ENCODE measurements at places on chromosomes 5 and 9.

DNA sequence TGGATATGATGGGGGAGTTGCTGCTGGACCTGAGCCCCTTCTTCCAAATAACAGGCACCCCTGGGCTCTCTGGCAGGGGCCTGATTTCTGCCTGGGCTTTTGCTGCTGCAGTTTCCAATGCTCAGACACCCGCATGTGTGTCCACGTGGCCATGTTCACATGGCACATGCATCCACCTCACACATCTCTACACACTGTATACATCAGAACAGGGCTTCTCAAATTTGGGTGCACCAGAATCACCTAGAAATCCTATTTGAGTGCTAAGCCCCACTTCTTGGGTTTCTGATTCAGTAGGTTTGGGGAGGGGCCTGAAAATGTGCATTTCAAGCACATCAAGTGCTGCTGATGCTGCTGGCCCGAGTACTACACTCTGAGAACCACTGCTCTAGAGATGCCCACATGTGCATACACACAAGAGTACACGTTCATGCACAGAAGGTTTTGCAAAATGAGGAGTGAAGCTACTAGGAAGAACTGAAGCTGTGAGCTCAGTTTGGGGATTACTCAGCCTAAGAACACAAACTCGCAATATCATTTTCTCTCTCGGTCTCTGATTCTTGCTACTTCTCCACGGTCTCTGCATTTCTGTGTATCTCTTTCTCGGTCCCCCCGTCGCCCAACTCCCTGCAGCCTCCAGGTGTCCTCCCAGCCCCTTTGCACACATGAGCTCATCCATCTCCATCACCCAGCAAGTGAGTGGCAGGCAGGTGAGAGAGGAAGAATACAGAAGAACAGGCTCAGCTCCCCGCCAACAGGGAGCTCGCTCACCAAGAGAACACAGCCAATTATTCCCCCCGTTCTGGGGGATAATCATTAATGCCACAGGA is 97.0 kb downstream of the PCDH1 start:
- DNase-seq = no peak
- no peaks in the 10 kb centered on the region for H3K36me3 ChIP-seq
- H3K27me3 ChIP-seq = peaks cover 12% of the 10 kb centered on the region

DNA sequence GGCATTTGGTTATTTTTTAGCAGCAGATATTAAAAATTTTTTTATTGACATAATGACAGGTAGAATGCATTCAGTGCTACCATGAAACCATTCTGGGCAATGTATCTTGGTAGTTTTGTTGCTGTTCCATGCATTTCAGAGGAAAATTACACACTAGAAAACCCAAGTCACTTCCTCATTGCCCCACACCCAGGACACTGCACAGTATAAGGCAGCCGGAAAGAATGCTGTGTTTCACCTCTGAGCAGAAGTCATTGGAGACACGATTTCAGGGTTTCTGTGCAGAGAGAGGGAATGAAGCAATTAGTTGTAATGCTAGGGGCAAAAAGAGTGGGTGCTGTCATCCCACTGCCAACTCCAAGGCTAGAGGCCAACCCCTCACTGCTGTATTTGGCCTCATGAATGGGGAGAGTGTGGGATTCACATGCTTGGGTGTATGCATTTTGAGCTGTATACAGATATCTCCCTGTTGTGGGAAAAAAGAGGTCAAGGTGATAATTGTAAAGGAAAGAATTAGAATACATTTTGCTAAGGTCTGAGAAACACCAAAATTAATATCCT is 290.5 kb downstream of the BNC2 start:
- no peaks in the 10 kb centered on the region for H3K27me3 ChIP-seq
- H3K4me3 ChIP-seq = no peak overlapping the region
- DNase-seq = no peak
- no peaks in the 10 kb centered on the region for H3K4me1 ChIP-seq

DNA sequence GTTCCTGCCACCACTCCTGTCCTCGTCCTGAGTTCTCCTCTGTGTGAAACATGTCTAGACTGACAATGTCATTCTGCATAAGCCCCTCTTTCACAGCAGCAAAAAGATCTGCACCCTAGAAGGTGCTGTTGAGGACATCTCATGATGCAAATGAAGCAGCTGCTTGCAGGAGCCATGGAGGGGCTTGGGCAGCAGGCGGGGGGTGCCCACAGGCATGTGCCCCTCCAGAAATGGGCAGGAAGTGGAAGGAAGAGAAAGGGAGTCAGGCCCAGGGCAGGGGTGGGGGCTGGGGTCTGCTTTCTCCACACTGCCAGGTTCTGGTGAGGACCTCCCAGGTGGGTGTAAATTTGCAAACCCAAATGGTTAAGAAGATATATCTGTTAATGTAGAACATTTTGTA is 54.5 kb upstream of the KCNMB1 start:
- no peaks in the 10 kb centered on the region for H3K36me3 ChIP-seq
- H3K27me3 ChIP-seq = no peaks in the 10 kb centered on the region
- no peaks in the 10 kb centered on the region for H3K4me1 ChIP-seq

DNA sequence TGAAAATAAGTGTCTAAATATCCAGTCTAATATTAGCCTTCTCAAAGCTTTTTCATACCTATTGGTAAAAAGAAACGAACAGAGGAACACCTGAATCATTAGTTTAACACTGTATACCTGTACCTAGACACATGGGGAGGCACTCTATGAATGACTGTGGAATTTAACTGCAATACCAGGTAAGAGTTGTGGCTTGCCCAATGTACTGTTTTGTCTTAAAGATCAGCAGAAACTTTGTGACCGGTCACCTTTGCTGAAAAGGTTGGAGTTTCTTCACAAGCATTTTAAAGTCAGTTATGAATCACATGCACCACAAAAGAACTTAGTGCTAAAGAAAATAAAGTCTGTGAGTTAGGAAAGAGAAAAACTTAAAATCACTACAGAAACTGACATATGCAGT is 2.4 kb downstream of the PGGT1B start:
- no peak for DNase-seq
- no peak overlapping the region for H3K27ac ChIP-seq
- no peaks in the 10 kb centered on the region for H3K27me3 ChIP-seq

DNA sequence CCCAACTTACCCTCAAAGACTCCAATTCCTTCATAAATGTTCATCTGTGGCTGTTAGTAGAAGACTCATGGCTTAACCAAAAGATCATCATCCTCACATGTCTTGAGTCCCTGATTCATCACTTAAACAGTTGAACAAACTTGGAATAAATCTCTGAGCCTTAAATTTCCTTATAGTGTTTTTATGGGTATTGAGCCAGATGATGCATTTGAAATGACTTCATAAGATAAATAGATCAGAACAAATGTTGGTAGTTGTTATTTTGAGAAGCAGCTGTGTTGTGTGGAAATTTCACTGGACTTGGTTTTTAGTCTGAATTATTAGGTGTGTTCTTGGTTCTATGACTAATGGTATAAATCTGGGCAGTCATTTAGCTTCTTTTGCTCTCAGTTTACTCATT is 236.2 kb downstream of the NNT start:
- no peak overlapping the region for H3K27ac ChIP-seq
- no peaks in the 10 kb centered on the region for H3K36me3 ChIP-seq
- no peaks in the 10 kb centered on the region for H3K27me3 ChIP-seq

GRCh38 chr9:95751520-95751790 is 124.0 kb upstream of the ERCC6L2 start:
- no peaks in the 10 kb centered on the region for H3K36me3 ChIP-seq
- H3K27me3 ChIP-seq = peaks cover 13% of the 10 kb centered on the region
- peaks cover 7% of the 10 kb centered on the region for H3K4me1 ChIP-seq
- H3K4me3 ChIP-seq = no peak overlapping the region
- no peak for DNase-seq

- H3K4me3 ChIP-seq = no peak overlapping the region
- no peaks in the 10 kb centered on the region for H3K27me3 ChIP-seq
- H3K4me1 ChIP-seq = no peaks in the 10 kb centered on the region
- no peak overlapping the region for H3K27ac ChIP-seq
These were observed 151.4 kb downstream of the LPAR1 start for GRCh38 chr9:110886832-110887231.

GRCh38 chr5:73822989-73823339 is 197.0 kb downstream of the ARHGEF28 start:
- DNase-seq = no peak
- H3K4me1 ChIP-seq = no peaks in the 10 kb centered on the region
- H3K4me3 ChIP-seq = no peak overlapping the region
- H3K27me3 ChIP-seq = no peaks in the 10 kb centered on the region

DNA sequence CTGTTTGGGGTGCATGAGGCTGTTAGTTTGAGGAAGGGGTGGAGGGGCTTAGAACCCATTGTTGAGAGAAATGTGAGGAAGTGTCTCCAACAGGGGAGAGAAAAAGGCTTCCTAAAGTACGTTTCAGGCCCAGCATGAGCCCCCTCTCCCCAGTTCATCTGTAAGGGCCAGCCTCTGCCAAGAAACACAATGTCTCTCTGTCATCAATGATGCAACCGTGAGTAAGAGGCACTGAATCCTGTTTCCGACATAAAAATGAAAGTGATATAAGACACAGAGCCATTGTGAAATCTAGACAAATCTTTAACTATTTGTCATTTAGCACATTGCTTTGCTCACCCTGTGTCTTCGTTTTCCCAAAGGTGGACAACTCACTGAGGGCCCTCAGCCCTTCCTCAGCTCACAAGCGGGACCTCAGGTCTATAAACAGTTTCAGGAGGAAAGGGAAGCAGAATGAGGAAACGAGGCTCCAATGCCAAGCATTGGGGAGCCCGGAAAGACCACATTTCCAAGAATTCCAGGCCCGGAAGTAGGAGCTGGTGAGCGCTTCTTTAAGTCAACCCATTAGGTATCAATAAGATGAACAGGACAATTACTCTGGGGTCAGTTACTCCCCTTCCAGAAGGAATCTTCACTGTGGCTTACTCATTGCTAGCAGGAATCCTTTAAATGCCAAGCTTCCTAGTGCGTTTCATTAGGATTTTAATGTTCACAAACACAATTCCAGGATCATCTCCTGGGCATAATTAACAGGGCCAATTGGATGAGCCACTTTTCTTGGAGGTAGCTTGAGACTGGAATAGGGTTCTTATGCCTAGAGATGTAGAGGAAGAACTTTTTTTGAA is 59.0 kb upstream of the KLF4 start:
- H3K4me1 ChIP-seq = no peaks in the 10 kb centered on the region
- no peak for DNase-seq
- H3K27ac ChIP-seq = no peak overlapping the region
- H3K27me3 ChIP-seq = no peaks in the 10 kb centered on the region
- H3K36me3 ChIP-seq = no peaks in the 10 kb centered on the region

DNA sequence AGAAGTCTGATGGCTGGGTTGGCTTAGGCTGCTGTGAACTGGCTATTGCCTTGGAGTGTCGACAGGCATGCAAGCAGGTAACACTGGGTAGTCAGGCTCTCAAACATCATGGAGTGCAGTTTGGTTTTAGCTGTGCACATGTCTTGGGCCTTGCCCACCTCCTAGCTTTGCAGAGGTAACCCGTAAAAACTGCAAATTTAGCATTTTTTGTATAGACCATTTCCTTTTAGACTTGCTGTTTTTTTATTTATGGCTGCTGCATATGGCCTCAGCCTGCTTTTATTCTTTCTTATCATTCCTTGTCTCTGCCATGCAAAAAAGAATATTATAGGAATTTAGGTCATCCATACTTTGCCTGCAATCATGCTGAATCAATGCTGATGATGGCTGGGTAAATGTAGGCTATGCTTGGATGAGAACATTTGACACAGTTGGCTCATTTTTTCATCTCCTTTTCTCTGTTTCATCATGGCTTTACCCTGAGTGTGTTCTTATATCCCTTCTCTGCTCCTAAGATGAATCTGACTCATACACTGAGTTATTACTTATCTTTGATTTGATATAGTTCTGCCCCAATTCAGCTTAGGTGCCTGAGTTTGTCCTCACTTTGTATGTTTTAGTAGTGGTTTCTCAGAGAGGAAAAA is 27.2 kb downstream of the RECK start:
- no peaks in the 10 kb centered on the region for H3K4me1 ChIP-seq
- DNase-seq = no peak
- H3K4me3 ChIP-seq = no peak overlapping the region
- no peaks in the 10 kb centered on the region for H3K27me3 ChIP-seq

GRCh38 chr9:81874931-81875330 is 53.3 kb upstream of the SPATA31D4 start:
- H3K4me3 ChIP-seq = no peak overlapping the region
- H3K4me1 ChIP-seq = no peaks in the 10 kb centered on the region
- no peak overlapping the region for H3K27ac ChIP-seq
- no peaks in the 10 kb centered on the region for H3K27me3 ChIP-seq

DNA sequence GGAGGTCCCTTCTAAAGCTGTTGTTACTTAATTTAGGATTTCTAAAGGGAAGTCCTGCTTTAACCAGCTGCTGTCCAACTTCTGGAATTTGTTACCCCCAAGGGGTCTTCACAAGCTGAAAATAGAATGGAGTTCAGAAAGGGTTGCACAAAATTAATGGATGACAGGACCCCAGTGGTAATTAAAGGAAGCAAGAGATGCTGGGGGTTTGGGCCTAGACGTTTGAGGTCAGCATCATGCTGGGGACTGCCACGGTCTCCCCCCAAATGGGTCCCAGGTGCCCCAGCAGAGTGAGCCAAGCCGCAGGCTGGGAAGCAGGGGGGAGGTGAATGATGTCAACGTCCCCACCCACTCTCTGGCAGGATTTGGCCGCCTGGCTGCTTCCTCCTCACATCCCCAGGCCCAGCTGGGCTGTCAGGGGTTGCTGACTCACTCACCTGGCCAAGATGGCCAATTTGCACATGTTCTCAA is 97.5 kb upstream of the ARAP3 start:
- no peaks in the 10 kb centered on the region for H3K4me1 ChIP-seq
- H3K36me3 ChIP-seq = no peaks in the 10 kb centered on the region
- DNase-seq = no peak
- H3K27ac ChIP-seq = no peak overlapping the region
- peaks cover 12% of the 10 kb centered on the region for H3K27me3 ChIP-seq

GRCh38 chr5:2756211-2757152 is 5.0 kb upstream of the IRX2 start:
- DNase-seq = no peak
- peaks cover 7% of the 10 kb centered on the region for H3K4me1 ChIP-seq
- H3K4me3 ChIP-seq = peak overlapping the region; percentile 37
- H3K27ac ChIP-seq = no peak overlapping the region
- peaks cover 57% of the 10 kb centered on the region for H3K27me3 ChIP-seq

- no peak overlapping the region for H3K27ac ChIP-seq
- no peaks in the 10 kb centered on the region for H3K27me3 ChIP-seq
- H3K36me3 ChIP-seq = no peaks in the 10 kb centered on the region
- no peak for DNase-seq
- H3K4me1 ChIP-seq = peaks cover 3% of the 10 kb centered on the region
These were observed 6.7 kb downstream of the CCDC187 start for GRCh38 chr9:136297016-136297691.

DNA sequence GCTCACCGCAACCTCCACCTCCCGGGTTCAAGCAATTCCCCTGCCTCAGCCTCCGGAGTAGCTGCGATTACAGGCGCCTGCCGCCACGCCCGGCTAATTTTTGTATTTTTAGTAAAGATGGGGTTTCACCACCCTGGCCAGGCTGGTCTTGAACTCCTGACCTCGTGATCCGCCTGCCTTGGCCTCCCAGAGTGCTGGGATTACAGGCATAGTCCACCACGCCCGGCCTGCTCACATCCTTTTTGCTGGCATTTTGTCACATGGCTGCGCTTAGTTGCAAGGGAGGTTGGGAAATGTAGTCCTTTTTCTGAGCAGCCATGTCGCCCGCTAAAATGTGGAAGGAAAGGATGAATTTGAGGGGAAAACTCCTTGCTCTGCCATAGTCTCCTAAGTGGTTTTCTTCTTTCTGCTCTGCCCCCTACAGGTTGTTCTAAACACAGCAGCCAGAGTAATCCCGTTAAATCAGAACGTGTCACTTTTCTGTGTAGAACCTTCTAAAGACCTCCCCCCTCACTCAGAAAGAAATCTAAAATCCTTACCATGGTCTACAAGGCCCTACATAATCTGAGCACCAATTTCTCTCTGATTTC is 57.8 kb upstream of the HSPA9 start:
- H3K27ac ChIP-seq = no peak overlapping the region
- DNase-seq = no peak
- no peaks in the 10 kb centered on the region for H3K4me1 ChIP-seq
- no peak overlapping the region for H3K4me3 ChIP-seq

Data from activated B cell treated with CpG ODN at 0.5 μM for 24 hours (primary cell).